HS-27A (cell line): ENCODE measurements at places on chromosomes 7 and 10.

DNA sequence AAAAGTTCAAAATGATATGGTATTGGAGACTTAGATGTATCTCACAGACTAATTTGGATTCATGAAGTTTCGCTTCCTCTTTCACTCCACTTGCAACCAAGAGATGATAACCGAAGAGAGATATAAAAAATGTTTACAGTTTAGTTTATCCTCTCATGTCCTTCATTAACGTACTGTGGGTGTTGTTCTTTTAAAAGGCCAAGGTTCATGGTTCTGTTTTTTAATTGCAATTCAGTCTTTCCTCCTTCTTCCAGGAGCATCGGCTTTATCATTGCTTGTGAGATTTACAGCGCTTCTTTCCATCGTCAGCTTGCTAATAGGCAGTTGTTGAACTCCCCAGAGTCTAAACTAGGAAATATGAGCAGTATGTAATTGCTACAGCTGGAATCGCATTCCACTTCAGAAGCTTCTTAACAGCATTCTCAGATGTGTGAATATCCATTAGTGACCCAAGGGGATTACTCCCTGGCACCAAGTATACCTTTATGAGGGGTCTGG is 75.9 kb upstream of the HGF start:
- no peak for DNase-seq

- DNase-seq, result no peak
Measured at GRCh38 chr7:88062238-88062637, 128.2 kb downstream of the ADAM22 start.

DNA sequence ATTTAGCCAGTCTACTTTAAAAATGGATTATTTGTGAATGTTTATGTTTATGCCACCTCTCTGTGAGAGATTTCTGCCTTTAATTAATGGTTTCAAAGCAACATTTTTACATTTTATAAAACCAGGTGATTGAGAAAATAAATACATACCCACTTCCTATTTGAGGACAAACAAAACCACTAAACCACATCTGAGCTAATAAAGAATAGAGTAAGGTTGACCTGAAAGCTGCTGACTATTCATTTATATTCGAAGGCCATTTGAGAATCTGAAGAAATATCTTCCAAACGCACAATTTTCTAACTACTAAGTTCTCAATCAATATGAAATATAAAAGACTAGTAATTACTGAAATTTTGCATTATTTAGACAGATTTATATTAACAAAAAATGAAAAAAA is 705.1 kb downstream of the XPNPEP1 start:
- no peak for DNase-seq

- no peak for DNase-seq
Measured at GRCh38 chr10:3002304-3002703, 65.0 kb upstream of the PFKP start.

DNA sequence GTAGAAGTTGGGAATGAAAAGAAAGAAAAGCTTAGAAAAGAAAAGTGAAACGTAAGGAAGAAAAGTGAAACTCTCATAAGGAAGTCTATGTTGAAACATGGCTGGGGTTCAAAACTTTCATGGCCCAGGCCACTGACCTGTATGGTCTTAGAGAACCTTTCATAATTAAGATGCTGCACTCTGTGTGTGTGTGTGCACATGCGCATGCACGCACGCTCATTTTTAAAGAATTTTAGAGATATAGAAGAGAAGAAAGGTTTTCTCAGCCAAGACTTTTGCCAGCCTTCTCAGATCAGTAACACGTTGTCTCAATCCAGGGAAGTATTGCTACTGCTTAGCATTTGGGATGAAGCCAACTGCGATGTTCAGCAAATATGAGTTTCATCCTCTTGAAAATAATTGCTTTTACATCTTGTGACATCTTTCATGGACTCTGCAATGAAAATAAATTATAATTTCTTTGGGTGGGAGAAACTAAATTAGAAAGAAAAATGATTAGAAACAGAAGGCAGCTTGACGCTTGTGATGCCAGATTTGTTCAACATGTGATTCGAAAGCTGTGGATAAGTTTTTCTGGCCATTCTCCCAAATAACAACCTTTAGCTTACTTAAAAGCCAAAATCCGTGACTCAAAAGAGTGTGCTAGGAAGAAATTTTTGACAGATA is 16.2 kb upstream of the SLC26A4 start:
- no peak for DNase-seq

DNA sequence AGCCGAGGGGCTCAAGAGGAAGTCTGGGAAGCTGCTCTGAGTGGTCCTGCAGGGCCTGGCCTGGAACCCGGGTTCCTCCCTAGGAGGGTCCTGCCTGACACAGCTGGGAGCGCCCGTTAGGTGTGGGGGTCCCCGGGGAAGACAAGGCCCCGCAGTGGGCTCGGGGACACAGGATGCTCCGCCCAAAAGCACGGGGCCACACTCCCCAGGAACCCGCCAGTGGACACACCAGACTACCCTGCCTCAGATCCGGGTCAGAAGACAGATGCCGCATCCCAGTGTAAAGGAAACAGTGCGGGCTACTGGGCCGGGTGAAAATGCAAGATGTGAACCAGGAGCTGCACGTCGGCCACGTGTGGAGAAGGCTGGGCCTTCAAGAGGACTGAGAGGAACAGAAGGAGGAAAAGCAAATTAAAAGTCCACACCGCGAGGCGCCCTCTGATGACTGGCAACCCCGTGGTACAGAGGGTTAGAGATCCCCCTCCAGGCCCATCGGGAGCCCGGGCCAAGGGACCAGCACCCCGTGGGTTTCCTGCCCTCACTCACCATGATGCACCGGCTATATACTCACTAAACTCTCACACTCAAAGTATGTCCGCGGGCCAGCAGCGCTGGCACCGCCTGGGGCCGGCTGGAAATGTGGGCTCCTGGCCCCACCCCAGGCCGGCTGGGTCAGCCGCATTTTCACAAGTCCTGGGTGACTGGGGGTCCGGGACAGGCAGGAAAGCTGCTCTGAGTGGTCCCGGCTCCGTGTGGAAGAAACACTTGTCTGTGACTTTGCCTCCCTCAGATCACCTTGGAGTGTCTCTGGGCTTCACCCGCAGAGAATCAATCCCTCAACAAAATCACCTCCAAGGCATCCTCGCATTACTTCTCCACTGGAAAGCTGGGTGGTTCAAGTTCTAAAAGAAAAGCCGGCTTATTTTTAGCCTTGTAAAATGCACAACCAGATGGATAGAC is 6.1 kb downstream of the STK32C start:
- no peak for DNase-seq

- no peak for DNase-seq
Measured at GRCh38 chr7:45978731-45979211, 57.7 kb upstream of the IGFBP3 start.
